Stimulated activated CD4-positive, alpha-beta T cell treated with anti-CD3 and anti-CD28 coated beads, Interleukin-4, amount 100 ng/mL, for 4 hours (primary cell): ENCODE measurements at places on chromosomes 12 and 14.

DNA sequence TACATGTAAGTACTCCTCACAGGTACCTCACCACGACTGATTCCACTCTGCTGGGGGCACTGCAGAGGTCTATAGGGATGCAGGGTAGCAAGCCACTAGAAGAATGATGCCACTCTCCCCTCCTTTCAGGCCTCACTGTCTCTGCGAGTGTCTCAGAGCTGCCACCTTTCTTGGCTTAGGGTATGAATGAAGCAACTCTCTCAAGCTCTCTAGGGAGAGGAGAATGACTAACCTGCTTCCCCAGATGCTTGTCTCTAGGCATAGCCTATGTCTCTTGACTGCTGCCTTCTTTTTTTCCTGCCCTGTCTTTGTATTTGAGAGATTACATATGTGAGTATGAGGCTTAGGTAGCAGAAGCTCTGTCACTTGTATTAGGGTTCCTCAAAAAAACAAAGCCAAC is 566.5 kb upstream of the ATP2B1 start:
- DNase-seq: no peak

GRCh38 chr12:107080299-107080698 is 13.1 kb downstream of the CRY1 start:
- DNase-seq: no peak

GRCh38 chr12:115013236-115013981 is 329.4 kb upstream of the TBX3 start:
- no peak for DNase-seq

GRCh38 chr14:95903165-95903564 is 26.5 kb downstream of the TUNAR start:
- DNase-seq: no peak
